H7 (cell line): ENCODE measurements at places on chromosomes 5 and 9. TPM values are rescaled to one million over a fixed set of nuclear protein-coding genes. Genes with fewer than 3 reads are reported as not detected.

Gene FAXDC2
- total RNA-seq = 2.6 and 9.6 TPM in 2 replicates

GRCh38 chr9:29865764-29866313 is 2292.6 kb upstream of the C9orf72 start:
- DNase-seq = no peak

Gene PTPRD
- 21.5 and 25.2 TPM in 2 replicates for total RNA-seq

DNA sequence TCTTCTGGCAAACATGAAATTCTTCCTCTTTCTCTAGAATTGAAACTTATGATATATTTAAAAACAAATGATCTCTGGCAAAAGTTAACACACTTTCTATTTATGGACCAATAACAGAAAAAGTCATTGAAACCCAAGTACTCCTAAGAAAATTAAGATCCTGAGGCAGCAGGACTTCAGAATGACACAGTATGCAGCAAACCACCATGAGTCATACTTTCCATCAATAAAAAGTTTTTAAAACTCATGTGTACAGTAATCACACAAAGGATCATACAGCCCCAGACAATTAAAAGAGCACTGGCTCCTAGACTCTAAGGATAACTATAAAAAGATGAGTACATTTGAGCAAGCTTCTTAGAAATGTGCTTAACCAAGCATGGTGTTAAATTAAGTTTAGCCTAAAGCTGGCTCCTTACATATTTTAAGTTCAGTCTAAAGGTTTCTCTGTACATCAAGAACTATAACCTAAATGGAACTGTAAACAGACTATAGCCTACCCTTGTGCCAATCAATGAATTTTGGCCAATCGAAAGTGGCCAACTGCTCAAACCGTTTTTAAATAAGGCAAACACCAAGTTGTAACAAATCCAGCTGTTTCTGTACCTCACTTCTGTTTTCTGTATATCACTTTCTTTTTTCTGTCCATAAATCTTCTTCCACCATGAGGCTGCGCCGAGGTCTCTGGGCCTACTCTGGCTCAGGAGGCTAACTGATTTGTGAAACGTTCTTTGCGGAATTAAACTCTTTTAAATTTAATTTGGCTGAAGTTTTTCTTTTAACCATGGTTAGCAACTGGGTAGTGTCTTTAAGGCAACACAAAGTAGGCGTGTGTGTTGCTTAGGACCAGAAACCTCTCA is 232.1 kb upstream of the PIK3R1 start:
- no peak for DNase-seq

DNA sequence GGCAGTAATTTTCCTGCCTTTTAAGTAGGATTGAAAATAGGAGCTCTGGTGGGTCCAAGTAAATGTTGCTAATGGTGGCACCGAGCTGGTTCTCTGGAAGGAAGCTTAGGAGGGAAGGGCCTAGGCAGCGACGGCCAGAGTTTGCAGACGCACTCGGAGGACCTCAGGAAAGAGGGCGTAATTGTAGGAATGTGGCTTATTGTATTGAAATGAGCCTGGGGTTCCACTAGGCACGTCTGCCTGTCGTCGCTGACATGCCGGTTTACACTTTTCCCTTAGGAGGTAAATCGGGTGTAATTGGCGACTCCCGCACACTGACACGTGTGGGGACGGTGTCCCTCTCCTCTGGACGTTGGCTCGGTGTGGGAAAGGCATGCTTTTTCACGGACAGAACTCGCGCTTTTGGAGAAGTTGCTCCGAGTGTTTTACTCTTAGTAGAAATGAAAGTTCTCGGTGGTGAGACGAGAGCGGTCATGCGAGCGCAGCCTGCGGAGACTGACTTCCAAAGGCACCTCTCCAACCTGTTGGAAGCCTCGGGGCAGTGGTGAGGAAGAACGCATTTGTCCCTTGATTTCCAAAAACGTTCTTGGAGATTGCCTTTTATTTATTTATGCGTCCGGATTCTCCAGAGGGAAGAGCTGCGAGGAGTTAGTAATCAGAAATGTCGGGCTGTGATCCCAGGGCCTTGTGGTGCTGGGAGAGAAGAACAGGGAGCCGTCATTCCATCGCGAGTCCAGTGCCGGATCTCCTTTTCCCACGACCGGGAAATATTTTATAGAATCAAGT is 1.3 kb downstream of the NR4A3 start:
- peak; percentile 69 for DNase-seq

DNA sequence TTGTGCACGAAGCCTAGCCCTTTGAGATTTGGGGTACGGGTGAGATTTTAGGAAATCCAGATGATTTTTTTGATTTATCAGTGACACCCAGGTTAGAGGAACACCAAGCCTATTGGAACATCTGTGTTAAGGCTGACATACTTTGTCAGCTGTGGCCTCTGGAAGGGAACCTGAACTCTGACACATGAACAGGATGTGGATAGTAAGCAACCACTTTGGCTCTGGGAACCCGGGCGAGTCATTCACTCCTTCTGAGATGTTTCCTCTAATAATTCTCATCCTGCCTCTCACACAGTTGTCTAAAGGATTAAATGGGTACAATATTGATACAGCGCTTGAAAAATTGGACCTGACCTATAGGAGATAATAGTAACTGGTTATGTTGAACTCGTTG is 67.8 kb downstream of the FGF1 start:
- no peak for DNase-seq

- DNase-seq = no peak
These were observed 71.0 kb upstream of the TARS1 start for GRCh38 chr5:33369485-33370465.

- DNase-seq = no peak
These were observed 276.9 kb downstream of the OSTF1 start for GRCh38 chr9:75365196-75365595.

Gene MFAP3
- 25.9 and 27.3 TPM in 2 replicates for total RNA-seq

DNA sequence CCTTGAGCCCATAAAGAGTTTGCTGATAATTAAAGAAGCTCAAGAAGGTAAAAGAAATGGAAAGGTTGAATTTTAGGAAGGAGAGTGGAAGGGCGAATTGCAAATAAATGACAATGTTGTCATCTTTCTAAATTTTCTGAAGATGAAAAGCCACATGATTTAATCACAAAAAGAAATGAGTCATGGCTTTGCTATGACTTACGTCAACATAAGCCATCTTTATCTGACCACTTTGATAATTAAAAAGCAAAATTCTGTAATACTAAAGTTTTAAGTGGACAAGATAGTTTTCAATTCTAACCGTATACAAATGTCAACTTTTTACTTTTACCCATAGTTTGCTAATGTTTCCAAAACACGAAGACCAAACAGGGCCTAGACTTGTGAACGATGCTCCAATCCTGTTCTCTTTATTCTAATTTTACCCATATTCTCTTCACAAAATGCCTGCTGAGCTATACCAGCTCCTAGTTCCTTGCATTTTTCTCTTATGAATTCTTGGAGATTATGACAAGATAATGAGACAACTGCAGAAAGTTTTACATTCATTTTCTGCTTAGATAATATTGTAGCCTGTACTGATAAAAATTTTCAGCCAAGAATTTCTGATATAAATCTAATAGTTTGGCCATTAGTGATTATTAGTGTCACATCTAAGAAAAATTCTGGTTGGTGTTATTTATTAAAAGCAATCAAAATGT is 21.8 kb upstream of the PRUNE2 start:
- no peak for DNase-seq

GRCh38 chr9:136409557-136410455 is 608 bp downstream of the ENTR1 start:
- peak; percentile 88 for DNase-seq

- peak; percentile 85 for DNase-seq
These were observed 44.2 kb downstream of the NACC2 start for GRCh38 chr9:136050701-136051452.

- no peak for DNase-seq
These were observed 65.1 kb downstream of the MACROH2A1 start for GRCh38 chr5:135333732-135334515.

Gene IFNA4
- not detected in 2 replicates for total RNA-seq

GRCh38 chr9:4301971-4302427 is 2.1 kb upstream of the GLIS3 start:
- no peak for DNase-seq

- DNase-seq = peak; percentile 88
These were observed 9.5 kb upstream of the BARHL1 start for GRCh38 chr9:132572921-132573320.

Gene PRRT1B
- total RNA-seq = 0.22 and 1.5 TPM in 2 replicates

- DNase-seq = no peak
These were observed 9.0 kb downstream of the RFX3 start for GRCh38 chr9:3516667-3517330.

DNA sequence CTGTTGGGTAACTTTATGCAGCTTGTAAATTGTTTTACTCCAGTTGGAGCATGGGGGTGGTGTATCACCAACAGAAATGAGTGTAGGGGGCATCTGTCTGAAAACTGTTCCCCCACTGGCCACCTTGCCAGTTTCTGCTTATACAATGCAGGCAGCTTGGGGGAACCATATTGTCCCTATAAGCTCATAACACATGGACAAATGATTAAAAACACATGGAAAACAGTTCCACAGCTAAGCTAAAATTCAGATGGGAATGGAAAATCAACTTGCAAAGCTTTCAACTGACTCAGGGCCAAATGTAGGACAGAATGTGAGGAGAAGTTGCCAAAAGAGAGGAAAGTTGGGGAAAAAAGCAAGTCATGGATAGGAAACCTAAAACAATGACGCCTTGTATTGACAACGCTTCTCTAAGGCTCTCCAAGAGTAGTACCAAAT is 7.9 kb upstream of the CER1 start:
- no peak for DNase-seq

Gene ACSL6
- 0.28 and 0.85 TPM in 2 replicates for total RNA-seq

- peak; percentile 9 for DNase-seq
These were observed 40.1 kb downstream of the TRIP13 start for GRCh38 chr5:932628-933250.

GRCh38 chr9:71741926-71742648 is 26.2 kb downstream of the CEMIP2 start:
- DNase-seq = no peak

Gene ZNG1C
- 11.8 and 12.3 TPM in 2 replicates for total RNA-seq

Gene ASB6
- total RNA-seq = 19.2 and 20.9 TPM in 2 replicates

DNA sequence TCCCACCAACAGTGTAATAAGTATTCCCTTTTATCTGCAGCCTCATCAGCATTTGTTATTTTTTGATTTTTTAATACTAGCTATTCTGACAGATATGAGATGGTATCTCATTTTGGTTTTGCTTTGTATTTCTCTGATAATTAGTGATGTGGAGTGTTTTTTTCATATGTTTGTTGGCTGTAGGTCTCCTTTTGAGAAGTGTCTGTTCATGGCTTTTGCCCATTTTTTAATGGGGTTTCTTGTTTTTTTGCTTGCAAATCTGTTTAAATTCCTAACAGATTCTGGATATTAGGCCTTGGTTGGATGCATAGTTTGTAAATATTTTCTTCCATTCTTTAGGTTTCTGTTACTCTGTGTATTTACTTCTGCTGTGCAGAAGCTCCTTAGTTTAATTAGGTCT is 445.4 kb upstream of the DAB2 start:
- no peak for DNase-seq

GRCh38 chr5:115818821-115819220 is 2.4 kb upstream of the CDO1 start:
- DNase-seq = no peak

Gene PCDHA10
- 0.11 and 0.28 TPM in 2 replicates for total RNA-seq

DNA sequence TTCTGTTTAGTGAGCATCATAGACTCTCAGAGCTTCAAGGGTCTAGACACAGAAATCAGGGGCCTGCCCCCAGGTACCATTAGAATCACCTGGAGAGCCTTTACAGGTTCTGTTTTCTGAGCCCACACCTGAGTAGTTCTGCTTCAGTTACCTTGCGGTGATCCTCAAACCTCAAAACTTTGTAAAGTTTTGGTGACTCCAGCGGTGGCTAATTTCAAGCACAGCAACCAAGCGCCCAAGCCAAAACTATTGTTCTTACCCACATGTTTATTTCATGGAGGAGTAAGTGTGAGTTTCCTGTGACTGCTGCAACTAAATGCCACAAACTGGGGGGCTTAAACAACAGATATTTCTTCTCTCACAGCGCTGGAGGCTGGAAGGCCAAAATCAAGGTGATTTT is 108.9 kb downstream of the FOXD1 start:
- no peak for DNase-seq

Gene BRINP1
- total RNA-seq = 14.4 and 15.7 TPM in 2 replicates

- DNase-seq = peak; percentile 79
These were observed 28.3 kb downstream of the PTPN3 start for GRCh38 chr9:109469646-109470358.

DNA sequence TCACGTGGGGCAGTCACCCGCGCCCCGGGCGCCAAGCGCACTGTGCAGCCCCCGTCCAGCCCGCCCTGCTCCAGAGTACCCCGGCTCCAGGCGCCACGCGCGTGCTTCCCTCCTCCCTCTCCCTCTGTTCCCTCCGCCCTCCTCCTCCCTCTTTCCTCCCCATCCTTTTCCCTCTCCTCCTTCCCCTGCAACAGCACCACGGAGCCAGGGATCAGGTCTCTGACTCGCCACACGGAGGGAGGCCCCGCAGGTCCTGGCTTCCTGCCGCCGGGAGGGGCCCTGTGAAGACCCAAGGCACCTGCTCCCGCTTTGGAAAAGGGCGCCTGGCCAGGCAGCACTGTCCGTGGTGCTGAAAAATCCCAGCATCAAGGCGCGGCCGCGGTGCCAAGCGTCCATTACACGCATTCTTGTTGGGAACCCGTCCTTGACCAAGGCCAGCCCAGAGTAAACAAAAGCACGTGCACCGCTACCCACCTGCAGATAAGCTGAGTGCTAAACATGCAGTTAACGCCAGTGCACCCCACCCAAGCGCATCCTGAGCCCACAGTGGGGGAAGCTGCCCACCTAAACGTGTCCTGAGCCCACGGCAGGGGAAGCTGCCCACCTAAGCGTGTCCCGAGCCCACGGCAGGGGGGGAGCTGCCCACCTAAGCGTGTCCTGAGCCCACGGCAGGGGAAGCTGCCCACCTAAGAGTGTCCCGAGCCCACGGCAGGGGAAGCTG is 21.7 kb downstream of the SLC6A18 start:
- DNase-seq = peak; percentile 96

Gene CTNNAL1
- 73.6 and 81.0 TPM in 2 replicates for total RNA-seq

DNA sequence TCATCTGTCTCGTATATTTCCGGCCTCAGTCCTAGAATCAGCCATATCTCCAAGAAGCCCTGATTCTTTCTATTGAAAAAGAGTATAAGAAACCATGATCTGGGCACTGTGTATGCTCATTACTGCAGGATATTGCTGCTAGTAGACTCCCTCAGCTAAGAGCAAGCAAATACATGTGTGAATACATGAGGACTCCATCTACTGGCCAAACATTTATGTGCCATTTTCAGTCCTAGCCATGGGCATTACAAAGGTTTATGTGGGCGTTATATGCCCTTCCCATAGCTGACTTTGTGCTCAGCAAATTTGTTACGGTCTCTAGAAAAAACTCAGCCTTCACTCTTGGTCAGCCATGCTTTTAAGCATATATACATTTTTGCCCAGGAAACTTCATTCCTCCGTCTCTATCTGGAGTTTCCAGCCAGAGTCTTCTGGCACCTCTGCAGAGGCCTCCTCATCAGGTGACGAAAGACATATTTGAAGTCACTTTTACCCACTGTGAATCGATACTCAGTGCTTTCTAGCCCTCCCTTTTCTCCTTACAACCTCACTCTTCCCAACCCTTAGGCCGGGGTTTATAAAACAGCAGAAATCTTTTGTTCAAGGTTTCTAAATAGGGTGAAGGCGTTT is 1495.6 kb upstream of the CDH6 start:
- peak; percentile 1 for DNase-seq
